ENCODE measurements at places on chromosomes 11 and 22.

- no peak for DNase-seq
Measured at GRCh38 chr11:28514391-28514790, 406.2 kb downstream of the METTL15 start.

DNA sequence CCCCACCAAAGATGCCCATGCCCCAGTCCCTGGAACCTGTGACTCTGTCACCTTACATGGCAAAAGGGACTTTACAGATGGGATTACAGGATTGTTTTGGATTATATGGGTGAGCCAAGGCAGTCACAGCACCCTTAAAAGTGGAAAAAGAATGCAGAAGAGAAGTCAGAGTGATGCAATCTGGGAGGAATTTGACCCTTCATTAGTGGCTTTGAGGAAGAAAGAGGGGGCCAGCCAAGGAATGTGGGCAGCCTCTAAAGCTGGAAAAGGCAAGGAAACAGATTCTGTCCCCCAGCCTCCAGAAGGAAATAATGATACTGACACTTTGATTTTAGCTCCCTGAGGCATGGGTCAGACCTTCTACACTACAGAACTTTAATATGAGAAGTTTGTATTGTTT lies 257.3 kb upstream of the ISX start:
- DNase-seq, result no peak

DNA sequence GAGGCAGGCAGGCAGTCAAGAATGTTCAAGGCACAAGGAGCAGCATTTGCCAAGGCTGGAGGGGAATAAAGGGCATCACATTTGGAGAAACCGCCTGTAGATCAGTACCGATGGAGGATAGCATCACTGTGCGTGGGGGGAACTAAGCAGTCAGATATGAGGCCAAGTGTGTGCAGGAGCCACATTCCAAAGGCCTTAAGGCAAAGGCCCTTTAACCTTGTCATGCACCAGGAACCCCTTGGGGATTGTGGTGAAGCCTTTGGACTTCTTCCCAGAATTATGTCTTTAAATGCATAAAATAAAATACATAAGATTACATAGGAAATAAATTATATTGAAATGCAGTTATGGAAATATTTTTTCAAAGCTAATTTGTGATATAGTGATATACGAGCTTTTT lies 532.1 kb downstream of the BUD13 start:
- DNase-seq, result no peak

DNA sequence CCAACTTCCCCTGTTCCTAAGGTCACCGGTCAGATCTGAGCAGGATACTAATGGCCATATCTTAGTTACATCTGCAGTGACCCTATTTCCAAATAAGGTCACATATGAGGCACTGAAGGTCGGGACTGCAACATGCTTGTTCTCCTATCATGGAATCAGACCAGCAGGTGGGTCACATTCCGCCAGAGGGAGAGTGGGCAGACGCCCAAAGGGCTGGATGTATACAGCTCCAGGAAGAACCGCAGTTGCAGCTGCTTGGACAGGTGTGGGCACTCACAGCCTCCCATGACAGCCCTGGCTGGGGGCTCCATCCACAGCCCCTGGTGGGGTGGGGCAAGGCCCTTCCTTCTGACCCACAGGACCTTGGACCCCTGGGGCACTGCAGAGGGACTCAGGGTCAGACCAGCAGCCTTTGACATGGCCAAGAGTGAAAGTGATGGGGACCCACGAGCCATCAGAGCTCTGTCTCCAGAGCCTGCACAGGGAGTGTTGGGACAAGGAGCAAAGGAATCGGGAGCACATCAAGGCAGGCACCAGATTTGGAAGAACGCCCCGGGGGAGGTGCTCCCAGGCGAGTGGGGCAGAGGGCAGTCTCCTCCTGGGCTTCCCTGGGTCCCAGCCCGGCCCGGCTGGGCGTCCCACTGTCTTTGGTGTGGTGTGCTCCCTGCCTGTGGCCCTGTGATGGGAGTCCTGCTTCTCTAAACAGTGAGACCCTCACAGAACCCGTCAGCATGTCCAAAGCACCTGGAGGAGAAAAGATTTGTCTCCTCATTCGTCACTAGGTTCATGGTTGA lies 13.3 kb upstream of the CD81 start:
- no peak for DNase-seq

DNA sequence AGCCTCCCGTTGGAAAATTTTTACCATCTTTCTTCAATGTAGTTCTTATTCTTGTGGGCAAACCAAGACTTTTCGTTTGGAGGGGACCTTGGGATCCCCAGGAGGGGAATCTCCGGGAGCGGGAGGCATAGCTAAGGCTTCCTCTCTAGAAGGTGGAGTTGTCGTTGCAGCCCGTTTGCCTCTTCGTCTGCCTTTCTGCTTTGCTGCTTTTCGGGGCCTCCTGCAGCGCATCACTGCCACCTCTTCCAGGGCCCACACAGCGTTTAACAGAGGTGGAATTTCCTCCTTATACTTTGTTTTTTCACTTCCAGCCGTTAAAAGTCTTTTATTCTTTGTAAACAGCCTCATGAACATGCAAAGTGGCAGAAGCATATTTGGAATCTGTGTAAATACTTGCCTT lies 3.5 kb upstream of the IFITM3 start:
- DNase-seq, result no peak

GRCh38 chr11:128695539-128696221 lies 1.8 kb downstream of the FLI1 start:
- DNase-seq, result no peak

DNA sequence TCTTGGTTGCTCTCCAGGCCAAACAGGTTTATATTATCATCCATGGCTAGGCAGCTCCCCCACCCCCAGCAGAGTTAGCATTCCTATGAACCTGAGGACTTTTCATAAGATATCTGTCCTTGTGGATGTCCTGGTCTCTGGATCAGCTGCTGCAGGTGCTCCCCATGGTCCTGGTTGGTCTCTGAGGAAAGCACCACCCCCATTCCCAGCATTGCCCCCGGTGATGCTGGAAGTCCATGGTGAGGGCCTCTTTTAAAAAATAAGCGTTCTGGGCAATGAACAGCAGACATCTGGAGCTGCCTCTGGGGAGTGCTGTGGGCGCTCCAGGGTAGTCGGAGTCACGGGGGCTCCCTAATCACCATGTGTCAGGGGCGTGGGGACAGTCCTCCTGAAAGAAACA lies 26.6 kb downstream of the DKK3 start:
- no peak for DNase-seq
